Gastroesophageal sphincter (tissue), 4 donors: ENCODE measurements at places on chromosomes 3 and 15. TPM values are rescaled to one million over a fixed set of nuclear protein-coding genes. Genes with fewer than 3 reads are reported as not detected.

The ADGRG7 gene
- total RNA-seq = not detected

The UBL7 gene
- 60.0 TPM for total RNA-seq

The TGM4 gene
- not detected for total RNA-seq

The DIPK2A gene
- 27.2 TPM for total RNA-seq

The COL6A5 gene
- total RNA-seq = not detected

DNA sequence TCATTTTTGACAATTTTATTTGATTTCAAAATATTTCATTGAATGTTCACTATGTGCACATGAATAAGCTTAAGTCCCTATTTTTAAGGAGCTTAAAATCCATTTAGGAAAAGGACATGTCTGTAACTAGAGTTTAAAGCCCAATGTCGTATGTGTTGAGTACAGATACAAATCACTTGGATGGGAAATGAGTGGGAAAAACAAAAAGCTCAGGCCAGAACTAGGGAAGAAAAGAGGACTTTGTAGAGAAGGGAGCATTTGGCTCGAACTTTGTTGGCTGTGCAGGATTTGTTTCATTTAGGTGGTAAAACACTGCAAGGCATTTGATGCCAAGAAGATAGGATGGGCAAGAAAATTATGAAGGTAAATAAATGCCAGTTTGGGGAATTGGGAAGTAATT, 653.1 kb upstream of the KCNMB2 start:
- H3K4me3 ChIP-seq = no peak overlapping the region
- ATAC-seq = no peak
- no peaks in the 10 kb centered on the region for H3K36me3 ChIP-seq
- no peaks in the 10 kb centered on the region for H3K27me3 ChIP-seq
- H3K4me1 ChIP-seq = no peaks in the 10 kb centered on the region

- H3K27ac ChIP-seq = no peak overlapping the region
- ATAC-seq = no peak
- no peaks in the 10 kb centered on the region for H3K36me3 ChIP-seq
- H3K4me1 ChIP-seq = no peaks in the 10 kb centered on the region
- H3K4me3 ChIP-seq = no peak overlapping the region
Observed at GRCh38 chr15:74555192-74555591, 14.2 kb downstream of the ARID3B start.

DNA sequence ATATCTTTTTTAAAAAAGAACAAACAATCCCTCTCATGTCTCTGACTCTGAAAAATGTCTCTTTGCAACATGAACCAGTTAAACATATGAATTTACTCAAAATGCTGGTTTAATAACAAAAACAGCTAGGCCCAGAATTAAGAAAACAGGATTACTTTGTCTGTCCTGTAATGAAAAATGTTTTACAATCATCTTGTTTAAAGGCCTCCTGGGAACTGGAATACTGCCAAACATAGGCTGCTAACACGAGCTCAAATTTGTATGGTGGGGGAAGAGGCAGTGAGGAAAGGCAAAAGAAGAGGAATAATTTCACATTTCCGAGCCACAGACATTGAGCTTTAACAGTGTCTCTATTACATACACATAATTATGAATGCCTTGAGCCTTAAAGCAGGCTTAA, 61.7 kb upstream of the PPIB start:
- no peak for ATAC-seq
- no peaks in the 10 kb centered on the region for H3K36me3 ChIP-seq
- no peaks in the 10 kb centered on the region for H3K4me1 ChIP-seq
- no peaks in the 10 kb centered on the region for H3K27me3 ChIP-seq
- no peak overlapping the region for H3K4me3 ChIP-seq

- no peak for ATAC-seq
- no peak overlapping the region for H3K4me3 ChIP-seq
- H3K4me1 ChIP-seq = peaks cover 43% of the 10 kb centered on the region
- no peak overlapping the region for H3K27ac ChIP-seq
- H3K36me3 ChIP-seq = peaks cover 61% of the 10 kb centered on the region
Observed at GRCh38 chr3:125022206-125022605, 33.6 kb downstream of the HEG1 start.

DNA sequence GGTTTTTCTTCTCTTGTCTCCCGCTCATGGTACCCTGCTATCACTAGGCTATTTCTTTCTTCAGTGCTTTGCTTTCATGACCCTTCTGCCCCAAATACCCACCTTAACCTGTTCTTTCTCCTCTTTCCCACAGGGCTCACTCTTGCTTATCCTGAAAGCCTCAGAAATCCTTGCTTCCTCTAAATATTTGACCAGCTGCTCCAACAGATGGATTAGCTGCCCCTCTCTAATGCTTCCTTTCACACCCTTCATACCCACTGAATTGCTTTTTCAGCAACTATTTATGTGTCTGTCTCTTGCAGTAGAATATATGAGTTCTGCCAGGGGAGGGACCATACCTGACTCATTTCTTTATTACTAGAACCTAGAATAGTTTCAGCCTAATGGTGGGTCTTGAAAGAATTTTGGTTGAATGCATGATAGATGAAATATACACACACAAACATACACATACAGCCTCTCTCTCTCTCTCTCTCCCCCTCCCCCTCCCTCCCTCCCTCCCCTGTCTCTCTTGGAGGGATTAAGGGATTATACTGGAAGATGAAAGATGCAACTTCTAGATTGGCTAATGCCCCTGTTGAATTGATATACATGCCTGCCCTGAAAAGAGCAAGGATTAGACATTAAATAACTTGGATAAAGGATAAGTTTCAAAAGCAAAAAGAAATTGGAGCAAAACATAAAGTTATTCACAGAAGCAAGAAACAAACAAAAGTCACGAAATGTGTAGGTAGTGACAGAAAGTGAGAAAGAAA, 95.0 kb upstream of the GADL1 start:
- ATAC-seq = no peak
- H3K27ac ChIP-seq = no peak overlapping the region
- H3K27me3 ChIP-seq = no peaks in the 10 kb centered on the region
- H3K36me3 ChIP-seq = no peaks in the 10 kb centered on the region

- H3K27ac ChIP-seq = no peak overlapping the region
- ATAC-seq = no peak
- H3K4me1 ChIP-seq = no peaks in the 10 kb centered on the region
- H3K27me3 ChIP-seq = no peaks in the 10 kb centered on the region
- H3K36me3 ChIP-seq = no peaks in the 10 kb centered on the region
Observed at GRCh38 chr3:183490211-183490601, 61.8 kb upstream of the MCF2L2 start.

DNA sequence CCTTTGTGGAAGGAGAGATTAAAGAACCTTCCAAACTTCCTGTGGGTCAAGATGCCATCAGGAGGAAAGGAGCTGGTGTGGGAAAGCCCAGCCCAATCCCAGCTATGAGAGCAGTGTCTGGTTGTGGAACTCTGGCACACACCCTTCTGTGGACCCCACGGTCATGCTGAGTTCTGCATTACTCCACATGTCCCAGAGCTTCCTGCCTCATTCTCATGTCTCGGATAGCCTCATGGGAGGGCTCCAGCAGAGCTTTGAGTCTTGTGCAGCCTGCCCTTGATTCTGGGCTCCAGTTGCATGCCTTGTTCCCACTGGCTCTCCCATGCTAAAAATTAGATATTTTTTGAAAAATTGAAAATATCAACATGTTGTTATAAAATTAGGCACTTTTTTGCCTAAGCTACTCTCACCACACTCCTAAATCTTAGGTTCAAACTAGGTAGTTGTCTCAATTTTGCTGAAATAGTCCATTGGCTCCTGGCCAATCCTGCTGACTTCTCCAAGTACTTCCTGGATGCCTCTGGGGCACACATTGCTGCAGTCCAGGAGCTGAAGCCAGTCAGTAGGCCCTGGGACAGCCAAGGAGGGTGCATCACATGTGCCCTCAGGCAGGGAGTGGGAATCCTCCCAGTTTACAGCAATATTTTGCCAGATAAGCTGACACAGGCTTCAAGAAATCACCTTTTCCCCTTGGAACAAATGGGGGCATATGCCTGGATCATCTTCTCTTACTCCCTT, 144.3 kb downstream of the EEFSEC start:
- H3K27ac ChIP-seq = no peak overlapping the region
- H3K27me3 ChIP-seq = no peaks in the 10 kb centered on the region
- no peak overlapping the region for H3K4me3 ChIP-seq
- no peaks in the 10 kb centered on the region for H3K36me3 ChIP-seq

DNA sequence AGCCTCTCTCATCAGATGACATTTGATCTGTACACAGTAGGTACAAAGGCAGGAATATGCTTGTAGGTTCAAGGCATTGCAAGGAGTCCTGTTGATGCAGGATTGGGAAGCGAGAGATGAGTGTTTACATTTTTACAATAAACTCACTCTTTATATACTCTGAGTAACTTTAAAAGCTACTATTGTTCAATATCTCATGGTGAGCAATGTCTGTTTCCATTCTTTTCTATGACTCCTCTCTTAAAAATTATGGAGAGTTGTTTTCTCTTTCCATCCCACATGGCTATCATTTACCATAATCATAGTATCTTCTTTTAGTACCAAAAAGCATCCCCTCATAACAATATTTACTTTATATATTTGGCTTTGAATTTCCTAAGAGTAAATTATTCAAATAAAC, 314.0 kb upstream of the CDIN1 start:
- no peak for ATAC-seq
- H3K27me3 ChIP-seq = no peaks in the 10 kb centered on the region
- H3K4me3 ChIP-seq = no peak overlapping the region
- no peaks in the 10 kb centered on the region for H3K4me1 ChIP-seq
- no peaks in the 10 kb centered on the region for H3K36me3 ChIP-seq
- H3K27ac ChIP-seq = no peak overlapping the region

- peaks cover 19% of the 10 kb centered on the region for H3K27me3 ChIP-seq
- H3K4me1 ChIP-seq = no peaks in the 10 kb centered on the region
- no peak for ATAC-seq
- no peaks in the 10 kb centered on the region for H3K36me3 ChIP-seq
Observed at GRCh38 chr3:74617776-74618175, 3.3 kb upstream of the CNTN3 start.
